T47D (cell line): ENCODE measurements at places on chromosomes 11 and 22.
A peak's percentile ranks its signal among the peaks of the same experiment; 100 is the strongest.

GRCh38 chr11:2752923-2753322 is 53.1 kb upstream of the KCNQ1OT1 start:
- no peak for DNase-seq

- DNase-seq: no peak
Observed at GRCh38 chr11:132365650-132366049, 995.2 kb downstream of the NTM start.

DNA sequence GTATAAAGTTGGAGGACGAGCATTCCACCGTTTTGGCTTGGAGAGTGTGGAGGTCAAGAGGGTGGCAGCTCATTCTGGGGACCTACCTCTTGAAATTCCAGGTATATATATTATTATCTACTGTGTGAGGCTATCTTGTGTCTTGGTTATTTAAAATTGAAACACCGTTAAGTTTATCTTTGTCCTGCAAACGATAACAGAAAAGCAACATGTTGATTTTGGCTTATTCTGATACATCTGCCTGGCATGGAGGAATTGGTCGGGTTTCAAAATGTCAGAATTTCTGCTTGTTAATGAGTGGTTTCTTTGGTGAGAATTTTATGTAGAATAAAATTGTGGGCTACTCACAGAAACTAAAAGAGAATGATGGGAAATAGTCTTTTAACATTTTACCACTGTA is 54.4 kb downstream of the SVIP start:
- no peak for DNase-seq

GRCh38 chr11:1727861-1728260 is 22.5 kb downstream of the IFITM10 start:
- no peak for DNase-seq

DNA sequence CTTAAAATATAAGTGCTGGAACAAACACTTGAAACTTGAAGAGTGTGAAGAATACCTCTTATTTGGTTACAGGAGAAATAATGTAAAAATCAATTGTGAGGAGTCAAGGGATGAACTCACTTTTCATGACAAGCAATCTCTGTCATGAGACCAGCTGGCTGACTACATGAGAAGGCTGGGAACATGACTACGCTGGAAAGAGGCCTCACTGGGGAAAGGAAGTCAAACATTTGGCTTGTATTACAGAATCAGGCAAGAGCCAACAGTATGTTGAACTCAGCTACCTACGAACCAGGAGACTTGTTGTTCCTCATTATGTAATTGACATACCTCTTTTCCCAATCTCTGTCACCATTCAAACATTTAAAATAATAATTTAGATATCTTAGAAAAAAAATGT is 14.4 kb downstream of the DCDC1 start:
- no peak for DNase-seq

- no peak for DNase-seq
Observed at GRCh38 chr11:42593441-42593840, 718.4 kb upstream of the API5 start.

DNA sequence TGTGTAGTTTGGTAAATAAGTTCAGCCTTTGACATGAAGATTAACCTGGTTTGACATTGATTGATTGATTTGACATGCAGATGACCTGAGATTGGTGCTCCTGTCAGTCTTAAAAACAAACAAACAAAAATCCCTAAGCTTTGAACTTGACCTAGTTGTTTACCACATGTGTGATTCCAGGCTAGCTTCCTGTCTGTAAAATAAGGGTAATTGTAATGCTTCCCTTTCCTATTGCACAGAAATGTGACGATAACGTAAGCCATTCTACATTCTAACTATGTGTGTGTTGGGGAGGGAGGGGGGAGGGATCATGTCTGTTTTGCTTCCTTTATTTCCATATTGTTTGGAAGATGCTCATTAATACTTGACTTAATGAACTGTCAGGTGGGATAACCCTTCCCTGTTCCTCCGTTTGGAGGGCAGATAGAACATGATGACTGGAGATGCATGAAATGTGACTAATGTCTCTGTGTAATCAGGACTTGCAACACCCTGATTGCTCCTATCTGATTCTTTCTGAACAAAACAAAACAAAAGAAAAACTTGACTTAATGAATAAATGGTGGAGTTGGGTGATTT is 106.1 kb upstream of the CLMP start:
- no peak for DNase-seq

DNA sequence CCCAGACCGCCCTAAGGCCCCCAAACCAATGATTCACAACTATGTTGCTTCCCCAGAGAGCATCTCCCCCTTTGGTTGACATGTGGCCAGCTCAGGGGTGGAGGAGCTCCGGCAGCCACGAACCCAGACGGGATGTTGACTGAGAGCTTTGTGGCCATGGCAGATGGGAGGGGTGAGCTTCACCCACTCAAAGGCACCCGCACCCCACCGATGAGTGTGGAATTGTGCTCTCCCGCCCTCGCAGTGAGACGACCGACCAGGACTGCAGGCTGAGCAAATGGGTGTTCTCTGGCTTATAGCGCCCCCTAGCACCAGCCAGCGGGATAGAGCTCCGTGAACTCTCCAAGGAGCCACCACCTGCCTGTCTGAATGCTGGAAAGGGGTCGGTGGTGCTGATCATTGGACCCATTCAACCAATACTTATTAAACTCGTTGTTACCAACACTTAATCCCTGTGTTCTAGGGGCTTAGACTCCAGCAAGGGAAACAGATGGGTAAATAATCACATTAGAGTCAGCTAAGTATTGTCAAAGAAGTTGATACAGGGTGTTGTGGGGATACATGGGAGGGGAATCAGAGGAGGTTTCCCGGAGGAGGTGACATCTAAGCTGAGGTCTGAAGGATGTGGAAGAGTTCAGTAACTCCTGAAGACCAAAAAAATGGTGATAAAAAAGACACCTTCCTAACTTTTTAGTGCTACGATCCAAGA is 4.5 kb upstream of the TIMP3 start:
- peak; percentile 49 for DNase-seq

GRCh38 chr11:75565916-75566762 is 4.1 kb downstream of the SERPINH1 start:
- DNase-seq: no peak

- DNase-seq: no peak
Observed at GRCh38 chr11:108916290-108916689, 251.4 kb downstream of the DDX10 start.

DNA sequence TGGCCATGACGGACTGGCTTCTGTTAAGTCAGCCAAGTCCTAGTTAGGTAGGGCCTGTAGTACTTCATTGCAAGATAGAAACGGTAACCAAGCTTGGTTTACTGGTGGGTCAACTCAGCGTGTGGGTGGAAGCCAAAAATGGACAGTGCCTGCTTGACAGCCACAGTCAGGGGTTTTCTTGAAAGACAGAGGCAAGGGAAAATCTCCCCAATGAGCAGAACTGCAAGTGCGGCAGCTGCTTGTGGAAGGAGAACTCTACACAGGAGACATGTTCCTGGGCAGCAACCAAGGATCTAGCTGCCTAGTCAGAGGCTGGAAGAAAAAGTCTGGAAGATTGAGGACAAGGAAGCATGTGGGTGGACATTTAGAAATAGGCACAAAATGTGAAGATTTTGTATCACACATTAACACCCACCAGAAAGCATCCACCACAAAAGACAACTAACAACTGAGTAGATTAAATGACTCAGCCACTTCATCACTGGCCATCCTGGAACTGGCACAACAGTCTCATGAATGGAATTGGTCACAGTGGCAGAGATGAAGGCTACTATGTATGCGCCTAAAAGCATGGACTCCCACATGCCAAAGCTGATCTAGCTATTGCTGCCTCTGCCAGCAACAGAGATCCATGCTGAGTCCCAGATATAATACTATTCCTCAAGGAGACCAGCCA is 40.9 kb upstream of the SCUBE2 start:
- DNase-seq: no peak
